COLO829 (cell line): ENCODE measurements at places on chromosomes 6 and 20.

GRCh38 chr20:40991181-40991889, 37.3 kb upstream of the TOP1 start:
- DNase-seq: no peak

GRCh38 chr6:131015025-131015591, 47.9 kb downstream of the EPB41L2 start:
- DNase-seq: no peak

GRCh38 chr6:107655864-107656263, 165.9 kb downstream of the SOBP start:
- DNase-seq: no peak

- DNase-seq: no peak
These were observed 43.8 kb upstream of the OSTM1 start for GRCh38 chr6:108118359-108118724.

- DNase-seq: no peak
These were observed 408.4 kb downstream of the MAFB start for GRCh38 chr20:40280616-40281015.

DNA sequence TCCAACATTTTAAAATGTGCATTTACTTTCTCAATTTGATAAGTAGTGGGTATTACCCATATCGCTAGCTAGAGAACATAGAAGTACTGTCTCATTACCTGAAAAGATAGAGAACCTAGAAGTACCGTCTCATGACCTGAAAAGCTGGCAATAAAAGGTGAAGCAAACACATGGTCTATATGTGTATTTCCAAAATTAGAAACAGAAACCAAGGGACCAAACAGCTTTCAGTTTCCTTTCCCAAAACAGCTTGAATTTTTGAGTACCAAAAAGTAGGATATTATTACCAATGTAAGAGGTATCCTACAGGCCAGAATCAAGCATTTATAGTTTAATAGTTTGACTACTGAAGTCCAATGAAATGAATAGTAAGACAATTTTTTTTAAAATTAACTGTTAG, 77.2 kb downstream of the KIF13A start:
- DNase-seq: no peak

- DNase-seq: no peak
These were observed 637 bp downstream of the ARID1B start for GRCh38 chr6:156777577-156778453.

GRCh38 chr6:26118999-26119398, 31.8 kb downstream of the HFE start:
- peak; percentile 88 for DNase-seq

DNA sequence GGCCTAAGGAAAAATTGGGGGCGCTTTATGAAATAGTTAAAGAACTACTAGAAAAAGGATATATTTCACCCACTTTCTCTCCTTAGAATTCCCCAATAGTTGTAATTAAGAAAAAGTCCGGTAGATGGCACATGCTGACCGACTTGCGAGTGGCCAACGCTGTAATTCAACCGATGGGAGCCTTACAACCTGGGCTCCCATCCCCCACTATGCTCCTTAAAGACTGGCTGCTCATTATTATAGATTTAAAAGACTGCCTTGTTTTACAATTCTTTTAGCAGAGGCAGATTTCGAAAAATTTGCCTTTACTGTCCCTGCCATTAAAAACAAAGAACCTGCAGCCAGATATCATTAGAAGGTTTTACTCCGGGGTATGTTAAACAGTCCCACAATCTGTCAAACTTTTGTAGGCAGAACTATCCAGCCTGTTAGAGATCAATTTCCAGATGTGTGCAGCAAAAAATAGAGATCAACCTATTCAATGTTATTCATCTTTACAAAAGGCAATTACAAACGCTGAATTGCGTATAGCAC, 58.5 kb upstream of the PRSS16 start:
- peak; percentile 81 for DNase-seq

DNA sequence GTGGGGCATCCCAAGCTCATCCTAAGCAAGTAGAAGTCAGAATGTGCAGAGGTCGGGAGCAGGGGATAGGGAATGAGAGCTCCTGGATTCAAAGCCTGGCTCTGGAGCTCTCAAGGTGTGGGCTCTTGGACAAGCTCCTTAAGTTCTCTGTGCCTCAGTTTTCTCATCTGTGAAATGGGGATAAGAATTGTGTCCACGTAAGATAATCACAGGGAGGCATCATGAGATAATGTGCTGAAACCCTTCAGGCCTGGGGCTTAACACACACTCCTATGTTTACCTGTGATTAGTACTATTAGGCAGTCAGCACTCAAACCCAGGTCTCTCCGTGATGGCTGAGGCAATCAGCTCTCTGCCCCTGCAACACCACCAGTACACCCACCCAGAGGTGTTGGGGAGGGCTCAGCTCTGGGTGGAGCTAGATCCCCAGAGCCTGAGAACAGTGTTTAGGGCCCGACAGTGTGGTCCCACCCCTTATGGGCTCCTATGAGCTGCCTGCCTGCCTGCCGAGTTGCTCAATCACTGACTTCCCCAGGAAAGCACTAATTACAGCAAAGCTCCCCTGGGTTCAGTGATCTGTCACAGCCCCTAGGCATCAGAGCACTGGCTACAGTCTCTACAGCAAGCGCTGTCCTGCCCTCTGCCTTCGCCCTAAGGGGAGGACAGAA, 6.3 kb upstream of the SIRPA start:
- no peak for DNase-seq

GRCh38 chr6:138785980-138786379, 9.9 kb upstream of the ECT2L start:
- no peak for DNase-seq

GRCh38 chr6:166624275-166624674, 2.8 kb downstream of the RPS6KA2 start:
- no peak for DNase-seq

DNA sequence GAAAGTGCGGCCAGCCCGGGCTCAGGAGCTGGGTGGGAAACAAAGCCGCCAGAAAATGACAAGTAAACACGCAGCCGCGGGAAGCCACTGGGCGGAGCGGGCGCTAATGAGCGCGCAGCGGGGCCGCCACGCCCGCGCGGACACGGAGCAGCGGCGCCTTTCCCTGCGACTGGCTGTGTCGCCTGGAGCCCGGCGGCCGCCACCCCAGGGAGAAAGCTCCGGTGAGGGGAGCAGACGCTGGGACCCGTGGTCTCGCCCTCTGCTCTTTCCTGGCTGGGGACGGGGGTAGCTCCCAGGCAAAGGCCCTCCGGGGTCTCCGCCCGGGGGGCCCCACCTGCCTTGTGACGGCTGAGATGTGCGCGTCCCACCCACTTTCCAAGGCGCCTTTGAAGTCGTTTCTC, 54.9 kb downstream of the PRR18 start:
- DNase-seq: no peak
